ENCODE measurements at places on chromosomes 3 and 15. TPM values are rescaled to one million over a fixed set of nuclear protein-coding genes. Genes with fewer than 3 reads are reported as not detected.

DNA sequence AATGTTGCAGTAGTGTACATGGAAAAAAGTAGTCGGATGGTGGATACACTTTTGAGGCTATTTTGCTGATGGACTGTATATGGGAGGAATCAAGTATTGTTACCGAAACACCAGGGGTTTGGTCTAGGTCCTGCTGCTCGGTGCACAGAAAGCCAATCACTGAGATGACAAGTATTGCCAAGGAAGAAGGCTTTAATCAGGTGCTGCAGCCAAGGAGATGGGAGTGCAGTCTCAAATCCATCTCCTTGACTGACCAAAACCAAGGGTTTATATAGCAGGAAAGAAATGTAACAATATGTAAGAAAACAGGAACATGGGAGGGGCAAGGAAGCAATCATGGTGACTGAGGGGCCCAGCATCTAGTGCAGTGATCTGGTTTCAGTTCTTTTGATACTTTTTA is 2.8 kb upstream of the ACVR2B start:
- DNase-seq: no peak

- DNase-seq: no peak
These were observed 92.0 kb downstream of the ALCAM start for GRCh38 chr3:105458518-105459215.

DNA sequence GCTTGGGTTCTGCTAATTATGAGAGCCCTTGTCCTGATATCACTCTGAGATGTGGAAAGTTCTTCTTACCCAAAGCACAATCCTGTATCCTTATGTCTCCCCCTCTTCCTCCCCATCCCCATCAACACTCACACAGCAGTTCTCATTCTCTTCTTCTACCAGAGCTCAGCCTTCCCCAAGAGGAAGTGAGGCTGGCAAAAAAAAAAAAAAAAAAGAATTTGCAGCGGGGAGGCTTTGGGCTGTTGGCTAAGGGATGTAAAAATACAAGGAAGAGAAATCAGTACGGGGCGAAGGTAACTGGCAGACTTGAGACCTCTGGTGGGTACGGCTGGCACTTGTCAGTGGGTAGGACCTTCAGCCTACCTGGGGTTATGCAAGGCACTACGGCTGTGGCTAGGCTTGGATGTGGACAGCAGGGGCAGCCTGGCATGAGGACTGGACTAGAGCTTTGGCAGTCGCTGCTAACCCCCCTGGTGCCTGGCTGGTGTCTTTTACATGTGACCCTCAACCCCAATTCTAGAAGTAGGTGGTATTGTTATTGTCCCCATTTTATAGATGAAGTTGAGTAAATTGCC is 5.4 kb downstream of the VIPR1 start:
- no peak for DNase-seq

DNA sequence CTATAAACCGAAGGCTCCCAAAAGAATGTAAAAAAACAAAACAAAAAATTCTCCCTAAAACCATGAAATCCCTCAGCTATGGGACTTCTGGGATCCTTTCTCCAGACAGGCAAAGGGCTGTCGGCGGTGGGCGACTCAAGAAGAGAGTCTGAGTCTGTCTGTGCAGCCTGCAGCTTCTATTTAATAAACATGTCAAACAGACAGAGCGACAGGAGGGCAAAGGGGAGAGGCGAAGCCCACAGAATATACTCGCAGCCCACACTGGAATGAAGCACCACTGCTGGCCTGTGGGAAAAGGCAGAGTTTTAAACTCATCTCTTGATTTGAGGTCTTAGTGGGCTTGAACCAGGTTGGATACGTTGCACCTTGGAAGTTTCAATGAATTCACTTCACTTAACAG is 40.2 kb downstream of the ISL2 start:
- DNase-seq: no peak

GRCh38 chr3:127409421-127410136 is 121.7 kb upstream of the PRR20G start:
- no peak for DNase-seq

The ARID3B gene
- 18.3 TPM for total RNA-seq
